Stimulated activated CD4-positive, alpha-beta T cell treated with anti-CD3 and anti-CD28 coated beads, TNF-alpha, amount 100 ng/mL, for 48 hours (primary cell): ENCODE measurements at places on chromosomes 6 and 20.

DNA sequence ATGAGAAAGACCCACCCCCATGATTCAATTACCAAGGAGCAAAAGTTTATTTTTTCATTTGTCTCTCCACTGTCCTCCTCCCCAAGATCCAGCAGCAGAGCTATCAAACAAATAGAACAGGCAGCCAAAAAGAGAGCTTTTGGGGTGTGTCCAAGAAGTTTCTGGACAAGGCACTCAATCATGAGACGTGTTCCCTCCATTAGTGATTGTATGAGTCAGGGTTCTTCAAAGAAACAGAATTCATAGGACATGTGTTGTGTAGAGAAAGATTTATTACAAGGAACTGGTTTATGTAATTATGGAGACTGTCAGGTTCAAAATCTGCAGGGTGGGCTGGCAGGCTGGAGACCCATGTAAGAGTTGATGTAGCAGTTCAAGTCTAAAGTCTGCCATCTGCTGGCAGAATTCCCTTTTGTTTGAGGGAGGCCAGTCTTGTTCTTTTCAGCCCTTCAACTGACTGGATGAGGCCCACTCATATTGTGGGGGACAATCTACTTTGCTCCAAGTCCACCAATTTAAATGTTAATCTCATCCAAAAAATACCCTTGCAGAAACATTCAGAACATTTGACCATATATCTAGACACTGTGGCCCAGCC lies 248.1 kb upstream of the OPRM1 start:
- DNase-seq = no peak

- no peak for DNase-seq
Observed at GRCh38 chr6:135066806-135067205, 12.2 kb upstream of the HBS1L start.

DNA sequence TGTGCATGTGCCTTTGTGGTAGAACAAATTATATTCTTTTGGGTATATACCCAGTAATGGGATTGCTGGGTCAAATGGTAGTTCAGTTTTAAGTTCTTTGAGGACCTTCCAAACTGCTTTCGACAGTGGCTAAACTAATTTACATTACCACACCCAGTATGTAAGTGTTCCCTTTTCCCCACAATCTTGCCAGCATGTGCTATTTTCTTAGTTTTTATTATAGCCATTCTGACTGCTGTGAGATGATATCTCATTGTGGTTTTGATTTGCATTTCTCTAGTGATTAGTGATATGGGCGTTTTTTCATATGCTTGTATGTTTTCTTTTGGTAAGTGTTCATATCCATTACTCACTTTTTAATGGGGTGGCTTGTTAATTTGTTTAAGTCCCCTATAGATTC lies 251.6 kb upstream of the DEFB112 start:
- no peak for DNase-seq

GRCh38 chr6:40417031-40417430 lies 170.1 kb downstream of the LRFN2 start:
- DNase-seq = no peak

DNA sequence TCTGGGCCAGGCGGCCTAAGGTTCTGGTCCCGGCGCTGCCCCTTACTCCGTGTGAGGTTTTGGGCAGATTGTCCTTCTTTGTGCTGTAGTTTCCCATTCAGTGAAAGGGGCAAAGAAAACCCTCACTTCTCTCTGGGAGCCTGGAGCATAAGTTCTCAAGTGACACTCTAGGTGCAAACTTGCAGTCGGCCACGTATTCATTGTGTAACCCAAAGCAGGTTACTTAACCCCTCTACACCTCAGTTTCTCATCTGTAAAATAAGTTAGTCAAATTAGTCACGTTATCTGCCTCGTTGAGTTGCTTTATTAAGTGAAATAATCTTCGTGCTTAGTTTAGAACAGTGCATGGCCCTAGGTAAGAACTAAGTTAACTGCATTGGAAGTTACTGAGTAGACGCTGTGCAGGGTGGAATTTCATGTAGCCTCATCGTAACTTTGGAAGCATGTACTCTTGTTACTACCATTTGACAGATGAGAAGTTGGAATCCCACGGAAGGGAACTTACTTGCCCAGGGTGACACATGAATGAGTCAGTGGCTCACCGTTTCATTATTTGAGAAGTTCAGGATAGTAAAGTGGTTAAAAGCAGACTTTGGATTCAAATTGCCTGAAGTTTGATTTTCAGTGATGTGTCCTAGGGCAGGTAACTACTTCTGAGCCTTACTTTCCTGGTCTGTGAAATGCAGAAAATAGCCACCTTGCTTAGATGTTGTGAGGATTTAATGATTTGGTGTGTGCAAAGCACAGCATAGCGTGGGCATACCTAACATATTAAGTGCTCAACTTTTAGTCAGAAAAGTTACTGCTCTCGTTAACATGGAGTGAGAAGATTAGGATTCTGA lies 556 bp upstream of the MROH8 start:
- no peak for DNase-seq

DNA sequence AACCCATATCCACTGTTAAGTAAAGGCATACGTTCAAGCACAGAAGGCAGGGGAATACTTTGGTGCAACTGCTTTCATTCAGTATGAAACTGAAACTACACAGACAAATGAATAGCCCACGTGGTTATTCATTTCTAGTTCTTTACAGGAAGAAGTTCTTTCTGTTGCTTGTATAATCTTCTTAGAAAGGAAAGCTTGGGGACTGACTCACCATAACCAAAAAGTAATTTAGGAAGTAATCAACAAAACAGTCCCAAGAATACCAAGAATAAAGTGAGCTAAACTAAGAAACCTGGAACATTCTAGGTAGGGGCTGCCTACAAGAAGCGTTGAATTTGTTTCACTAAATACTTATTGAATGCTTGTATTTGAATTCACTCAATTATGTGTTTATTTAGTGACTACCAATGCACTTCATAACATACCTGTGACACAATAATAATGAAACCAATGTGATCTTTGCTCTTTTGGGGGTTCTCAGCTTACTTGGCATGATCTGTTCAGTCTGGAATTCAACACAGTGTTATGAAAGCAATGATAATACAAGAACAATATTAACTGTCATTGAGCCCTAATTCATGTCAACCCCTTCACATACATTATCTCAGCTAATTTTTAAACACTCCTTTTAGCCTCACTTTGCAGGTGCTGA lies 25.1 kb upstream of the KIAA0408 start:
- DNase-seq = no peak

DNA sequence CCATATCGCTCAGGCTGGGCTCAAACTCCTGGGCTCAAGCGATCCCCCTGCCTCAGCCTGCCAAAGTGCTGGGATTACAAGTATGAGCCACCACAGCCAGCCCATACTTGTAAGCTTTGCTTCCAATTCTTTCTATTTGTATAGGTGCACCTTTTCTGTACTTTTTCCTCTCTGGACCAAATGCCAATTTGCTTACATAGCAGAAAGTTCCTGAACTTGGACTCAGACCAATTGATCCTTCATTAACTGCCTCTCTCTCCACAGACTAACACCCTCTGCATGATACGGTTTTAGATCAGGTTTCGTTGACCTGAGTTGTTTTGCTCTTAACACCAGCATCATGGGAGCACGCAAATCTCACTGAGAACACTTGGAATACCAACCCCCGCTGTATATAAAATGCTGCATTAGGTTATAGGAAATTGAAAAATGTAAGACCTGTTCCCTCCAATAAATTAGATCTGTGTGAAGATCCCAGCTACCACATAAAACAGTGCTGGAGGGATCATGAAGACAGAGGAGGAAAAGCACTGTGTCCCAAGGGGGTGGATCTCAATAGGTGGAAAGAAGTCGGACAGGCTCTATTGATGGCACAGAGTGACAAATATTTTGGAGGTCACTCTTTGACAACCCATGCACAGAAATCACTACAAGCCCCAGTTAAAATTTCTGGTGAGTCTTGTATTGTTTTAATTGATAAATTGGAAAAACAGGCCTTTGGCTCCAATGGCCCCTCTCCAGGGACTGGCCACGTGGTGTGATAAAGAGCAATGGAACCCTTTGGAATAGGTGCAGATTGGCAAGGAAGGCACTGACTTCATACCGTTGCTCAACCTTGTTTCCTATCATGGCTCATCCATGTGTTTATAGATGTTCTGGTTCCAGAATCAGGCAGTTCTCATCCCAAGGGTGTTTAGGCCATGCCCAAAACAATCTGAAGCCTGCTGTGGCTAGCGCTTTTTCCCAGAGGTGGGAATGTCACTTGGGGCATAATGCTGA lies 51.2 kb downstream of the ISM1 start:
- no peak for DNase-seq

DNA sequence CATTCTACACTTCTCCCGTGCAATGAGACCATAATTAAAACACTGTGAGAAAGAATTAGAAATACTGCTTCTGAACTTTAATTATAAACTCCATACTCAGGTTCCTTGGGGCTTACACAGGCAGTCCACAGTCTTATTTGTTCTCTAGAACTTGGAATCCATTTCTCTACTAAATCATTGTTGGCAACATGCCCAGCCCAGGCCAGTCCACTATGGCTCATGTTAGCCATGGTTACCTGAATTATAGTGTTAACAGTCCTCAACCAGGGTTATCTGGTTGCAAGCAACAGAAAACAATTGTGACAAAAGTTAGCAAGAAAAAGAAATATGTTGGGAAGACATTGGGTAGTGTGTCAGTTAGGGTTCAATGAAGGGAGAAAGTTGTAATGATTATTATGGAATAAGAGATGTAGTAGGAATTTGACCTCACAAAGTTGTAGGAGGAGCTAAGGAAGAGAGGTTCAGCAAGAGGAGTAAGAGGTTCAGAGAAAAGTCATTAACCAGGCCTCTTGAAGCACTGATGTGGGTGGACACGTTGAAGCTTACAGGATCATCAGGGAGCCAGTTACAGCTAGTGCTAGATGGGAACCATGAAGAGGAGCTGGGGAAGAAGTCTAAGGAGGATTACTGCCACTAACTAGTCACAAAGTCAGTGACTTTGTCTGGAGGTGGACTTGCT lies 352.5 kb upstream of the PRND start:
- DNase-seq = no peak

DNA sequence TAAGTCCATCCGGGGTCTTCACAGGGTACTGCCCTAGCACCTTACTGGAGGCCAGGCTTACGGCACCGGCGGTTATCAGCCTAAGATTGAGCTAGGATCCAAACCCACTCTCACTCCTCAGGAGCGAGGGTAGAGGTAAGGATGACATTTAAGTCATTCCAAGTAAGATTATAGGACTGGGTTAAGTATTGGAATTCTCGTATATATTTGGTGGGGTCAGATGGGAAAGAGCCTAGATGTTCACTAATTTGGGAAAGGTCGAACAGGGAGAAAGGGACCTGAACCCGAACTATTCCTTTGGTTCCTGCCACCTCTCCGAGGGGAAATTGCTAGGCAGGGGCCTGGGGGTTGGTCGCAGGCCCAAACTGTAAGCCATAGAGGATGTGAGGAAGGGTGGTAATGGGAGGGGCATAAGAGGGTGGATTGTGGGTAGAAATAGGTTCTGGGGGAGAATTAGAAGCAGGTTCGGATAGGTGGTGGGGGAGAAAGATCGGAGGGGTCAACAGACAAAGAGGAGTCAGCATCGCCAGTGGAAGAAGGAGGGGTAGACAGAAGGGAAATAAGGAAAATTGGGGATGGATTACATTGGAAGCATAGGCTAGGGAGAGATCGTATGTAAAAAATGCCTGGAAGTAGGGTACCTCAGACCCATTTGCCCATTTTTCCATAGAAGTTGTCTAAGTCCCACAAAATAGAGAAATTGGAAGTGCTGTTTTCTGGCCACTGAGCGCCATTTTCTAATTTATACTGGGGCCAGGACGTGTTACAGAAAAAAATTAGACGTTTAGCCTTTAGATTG lies 747.1 kb upstream of the ADGRB3 start:
- no peak for DNase-seq
